Activated gamma-delta T cell treated with anti-CD3 and anti-CD28 coated beads, Interleukin-2, amount 50 U/mL, for 16 hours (primary cell): ENCODE measurements at places on chromosomes 4 and X.

DNA sequence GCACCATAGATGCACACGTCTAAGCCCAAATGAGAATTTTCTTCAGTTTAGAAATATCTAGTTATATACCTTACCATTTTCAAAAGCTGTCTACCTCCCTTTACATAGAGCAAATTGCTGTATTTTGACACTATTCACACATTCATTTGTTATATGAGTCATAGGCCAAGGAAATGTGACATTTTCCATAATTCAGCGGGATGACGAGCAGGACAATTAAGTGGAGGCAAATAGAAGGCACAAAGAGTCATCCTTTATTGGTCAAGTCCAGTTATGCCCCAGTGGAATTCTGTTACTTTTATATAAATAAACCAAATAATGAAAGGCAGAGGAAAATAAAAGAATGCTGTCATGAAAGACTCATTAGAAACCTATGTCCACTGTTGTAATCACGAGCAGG lies 27.9 kb downstream of the FGF13 start:
- no peak for DNase-seq

- no peak for DNase-seq
Measured at GRCh38 chr4:179563741-179564140, 2121.5 kb upstream of the AGA start.

DNA sequence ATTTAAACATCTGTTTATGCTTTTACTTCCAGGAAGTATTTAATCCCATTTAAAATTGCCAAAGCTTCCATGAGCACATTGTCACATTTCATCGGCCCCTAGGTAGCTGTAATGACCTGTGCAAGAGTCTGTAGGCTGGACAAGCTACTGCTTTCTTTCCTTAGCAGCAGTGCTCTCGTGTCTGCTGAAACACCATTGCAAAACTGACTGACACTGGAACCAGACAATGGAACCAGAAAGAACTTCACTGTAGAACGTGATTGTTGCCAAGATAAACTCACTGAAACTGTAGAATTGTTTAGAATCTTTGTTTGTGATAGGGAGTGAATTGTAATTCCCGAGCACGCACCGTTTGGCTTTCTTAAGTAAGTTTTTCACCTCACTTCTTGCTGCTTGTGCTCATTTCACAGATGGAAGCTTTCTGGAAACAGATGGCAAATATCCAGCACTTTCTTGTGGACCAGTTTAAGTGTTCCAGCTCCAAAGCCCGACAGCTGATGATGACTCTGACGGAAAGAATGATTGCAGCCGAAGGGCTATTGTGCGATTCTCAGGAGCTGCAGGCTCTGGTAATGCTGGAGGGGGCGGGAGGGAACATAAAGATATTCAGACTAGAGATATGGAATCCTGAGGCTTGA lies 36.9 kb downstream of the EVC start:
- no peak for DNase-seq

GRCh38 chr4:169682372-169683047 lies 62.1 kb downstream of the CLCN3 start:
- DNase-seq = no peak

DNA sequence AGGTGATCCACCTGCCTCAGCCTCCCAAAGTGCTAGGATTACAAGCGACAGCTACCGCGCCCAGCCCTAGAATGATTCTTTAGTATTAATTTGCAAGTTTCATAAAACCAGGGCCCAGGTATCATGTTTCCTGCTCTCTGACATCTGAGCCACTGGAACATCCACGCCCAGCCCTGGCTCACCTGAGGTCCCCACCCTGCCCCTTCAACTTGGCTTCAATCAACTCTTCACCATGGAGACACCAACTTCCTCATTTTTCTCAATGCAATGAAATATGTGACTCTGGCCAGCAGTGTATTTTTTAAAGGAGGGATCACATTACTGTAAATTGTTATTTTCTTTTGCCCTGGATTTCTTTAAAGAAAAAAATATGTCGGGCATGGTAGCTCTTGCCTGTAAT lies 3.9 kb downstream of the PRSS12 start:
- DNase-seq = no peak

DNA sequence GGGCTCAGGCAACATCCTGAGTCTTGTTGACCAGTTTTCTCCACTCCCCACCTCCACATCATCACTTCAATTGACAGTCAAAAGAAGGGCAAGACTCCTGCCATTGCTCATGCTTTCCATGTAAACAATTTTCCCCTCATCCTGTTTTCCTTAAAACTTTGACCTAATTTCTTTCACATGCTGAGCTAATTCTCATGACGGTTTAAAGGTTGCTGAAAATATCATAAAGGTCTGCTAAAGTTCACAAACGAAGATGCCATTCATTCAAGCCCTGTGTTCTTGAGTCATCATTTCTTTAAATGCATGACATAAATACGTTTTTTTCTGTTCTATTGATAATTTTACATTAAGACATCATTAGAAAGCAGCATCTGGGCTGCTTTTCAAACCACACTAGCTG lies 353.9 kb downstream of the NKX6-1 start:
- no peak for DNase-seq

GRCh38 chrX:40474645-40475044 lies 106.1 kb upstream of the ATP6AP2 start:
- DNase-seq = no peak

- no peak for DNase-seq
Measured at GRCh38 chr4:4289597-4289940, 385 bp downstream of the LYAR start.

DNA sequence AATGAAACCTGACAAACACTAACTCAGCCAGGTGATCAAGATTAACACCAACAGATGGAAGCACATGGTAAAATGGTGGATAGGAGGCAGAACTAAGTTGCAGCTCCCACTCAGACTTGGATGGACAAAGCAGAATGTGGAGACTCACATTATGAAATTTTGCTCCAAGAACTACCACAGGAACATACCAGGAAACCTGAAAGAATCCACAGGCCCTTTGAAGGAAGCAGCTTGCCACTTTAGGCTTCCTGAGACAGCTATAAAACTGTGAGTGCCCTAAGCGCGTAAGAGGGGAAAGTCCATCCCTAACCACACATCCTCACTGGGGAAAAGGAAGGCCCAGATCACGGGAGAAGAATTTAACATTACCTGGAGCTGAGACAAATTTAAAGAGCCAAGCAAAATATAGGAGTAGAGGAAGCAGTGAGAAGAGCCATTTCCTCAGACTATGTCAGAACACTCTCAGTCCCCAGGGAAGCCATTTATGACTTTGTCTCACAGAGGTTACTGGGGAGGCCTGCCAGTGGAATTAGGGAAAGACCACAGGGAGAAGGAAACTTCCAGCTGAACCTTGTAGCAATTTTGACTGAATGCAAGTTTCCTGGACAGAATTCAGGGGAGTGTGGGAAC lies 224.5 kb downstream of the TEX13C start:
- DNase-seq = no peak

- no peak for DNase-seq
Measured at GRCh38 chr4:187366530-187366929, 629.0 kb upstream of the ZFP42 start.

DNA sequence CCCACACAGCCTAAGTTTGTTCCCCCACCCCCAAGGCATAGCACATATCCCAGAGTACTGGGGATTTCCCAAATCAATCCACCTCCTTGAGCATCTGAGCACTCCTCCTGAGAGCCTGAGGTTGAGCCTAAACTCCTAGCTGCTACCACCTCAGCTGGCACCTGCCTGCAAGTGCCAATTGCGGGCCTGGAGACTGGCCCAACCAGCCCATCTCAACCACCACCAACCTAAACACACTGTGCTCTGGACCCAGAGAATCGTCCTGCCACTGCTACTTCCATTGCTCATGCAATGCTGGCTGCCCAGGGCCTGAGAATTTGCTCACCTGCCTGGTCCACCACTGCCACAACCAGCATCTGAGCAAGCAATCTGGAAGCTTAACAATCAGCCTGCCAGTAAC lies 177.1 kb downstream of the FGF13 start:
- no peak for DNase-seq

GRCh38 chr4:169823685-169824084 lies 65.9 kb upstream of the HPF1 start:
- DNase-seq = no peak
